GM19239 (cell line): ENCODE measurements at places on chromosomes 5 and 9.

GRCh38 chr5:150075806-150076205 is 10.5 kb downstream of the CSF1R start:
- DNase-seq, result no peak

DNA sequence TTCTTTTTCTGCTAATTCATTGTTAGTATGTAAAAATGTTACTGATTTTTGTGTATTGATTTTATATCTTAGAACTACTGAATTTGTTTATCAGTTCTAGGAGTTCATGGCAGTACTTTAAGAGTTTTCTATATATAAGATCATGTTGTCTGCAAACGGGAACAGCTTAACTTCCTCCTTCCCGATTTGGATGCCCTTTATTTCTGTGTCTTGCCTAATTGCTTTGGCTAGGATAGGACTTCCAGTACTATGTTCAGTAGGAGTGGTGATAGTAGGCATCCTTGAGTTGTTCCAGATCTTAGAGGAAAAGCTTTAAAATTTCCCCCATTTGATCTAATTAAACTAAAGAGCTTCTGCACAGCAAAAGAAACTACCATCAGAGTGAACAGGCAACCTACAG is 20.1 kb downstream of the RCL1 start:
- no peak for DNase-seq

GRCh38 chr5:87054821-87055220 is 212.9 kb upstream of the RASA1 start:
- DNase-seq, result no peak

- DNase-seq, result no peak
These were observed 24.7 kb downstream of the PHF2 start for GRCh38 chr9:93601063-93601462.

DNA sequence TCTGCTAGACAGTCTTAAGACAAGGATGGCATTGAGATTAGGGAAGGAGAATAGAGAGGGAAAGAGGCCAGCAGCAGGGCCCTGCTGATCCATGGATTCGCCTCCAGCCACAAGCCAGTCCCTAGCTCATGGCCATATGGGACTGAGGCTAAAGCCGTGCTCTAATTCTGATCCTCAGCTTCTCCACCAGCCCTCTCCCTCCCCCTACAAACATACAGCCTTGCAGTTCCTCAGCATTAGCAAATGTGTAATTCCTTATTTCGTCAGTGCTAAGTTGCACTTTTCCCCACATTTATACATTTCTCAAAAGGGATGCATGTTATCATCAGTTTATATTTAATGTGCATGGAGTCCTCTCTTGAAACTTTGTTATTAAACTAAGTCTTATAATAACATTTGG is 34.8 kb downstream of the ZNF462 start:
- DNase-seq, result no peak

GRCh38 chr5:132183723-132184122 is 43.9 kb downstream of the P4HA2 start:
- DNase-seq, result no peak

GRCh38 chr9:87667164-87667738 is 58.7 kb upstream of the CTSL start:
- DNase-seq, result no peak

DNA sequence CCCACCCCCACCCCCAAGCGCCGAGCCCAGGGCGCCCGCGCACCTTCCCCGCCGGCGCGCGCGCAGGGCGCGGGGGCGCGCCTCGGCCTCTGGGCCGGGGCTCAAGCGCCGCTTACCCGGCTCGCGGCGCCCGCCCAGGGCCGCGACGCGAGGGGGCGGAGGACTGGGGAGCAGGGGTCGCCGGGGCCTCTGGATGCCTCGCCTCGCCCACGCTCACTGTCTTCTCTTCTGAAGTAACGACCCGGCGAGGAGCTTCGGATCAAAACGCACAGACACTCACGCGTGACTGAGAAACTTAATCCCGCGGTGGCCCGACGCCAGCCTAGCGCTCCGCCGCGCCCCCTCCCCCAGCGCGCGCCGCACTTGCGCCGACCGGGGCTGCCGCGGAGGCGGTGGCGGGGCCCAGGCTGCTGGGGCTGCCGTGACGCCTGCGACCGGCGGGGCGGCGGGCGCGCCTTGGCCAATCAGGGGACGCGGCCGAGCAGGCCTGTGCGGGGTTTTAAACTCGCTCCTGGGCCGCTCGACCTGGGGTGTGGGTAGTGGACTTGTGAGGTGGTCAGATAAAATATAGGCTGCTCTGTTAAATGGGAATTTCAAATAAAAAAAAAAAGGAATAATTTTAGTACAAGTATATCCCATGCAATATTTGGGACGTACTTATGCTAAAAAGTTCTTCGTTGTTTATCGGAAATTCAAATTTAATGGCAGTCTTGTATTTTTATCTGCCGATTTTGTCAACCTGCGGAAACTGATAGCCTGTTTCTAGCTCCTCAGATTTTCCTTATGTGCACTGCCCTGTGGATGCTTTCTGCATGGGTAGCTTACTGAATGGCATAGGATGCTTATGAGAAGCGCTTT is at the start of gene MPDZ:
Gene MPDZ, minus strand, starts transcription at position 409 of the 858 bp plus-strand sequence. CDS start 29,377 bp downstream, outside the sequence.
- DNase-seq, result no peak

- DNase-seq, result no peak
These were observed 23.6 kb downstream of the LHX6 start for GRCh38 chr9:122205176-122205575.

DNA sequence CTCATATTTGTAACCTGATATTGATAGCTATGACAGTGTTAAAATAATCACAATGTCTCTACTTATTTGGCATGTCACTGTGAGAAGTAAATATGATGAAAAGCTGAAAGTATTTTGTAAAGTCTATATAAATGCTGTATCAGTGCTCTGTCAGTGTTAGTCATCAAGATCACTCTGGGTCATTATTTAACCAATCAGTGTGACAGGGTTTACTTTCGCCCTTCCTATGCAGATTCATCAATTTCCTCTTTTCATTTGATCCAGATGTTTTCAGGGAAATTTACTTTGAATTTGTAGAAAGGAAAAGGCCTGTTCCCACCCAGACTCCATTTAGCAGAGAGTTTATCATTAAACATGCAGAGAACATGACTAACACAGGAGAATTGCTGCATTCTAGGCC is 9.9 kb upstream of the PCSK5 start:
- no peak for DNase-seq

DNA sequence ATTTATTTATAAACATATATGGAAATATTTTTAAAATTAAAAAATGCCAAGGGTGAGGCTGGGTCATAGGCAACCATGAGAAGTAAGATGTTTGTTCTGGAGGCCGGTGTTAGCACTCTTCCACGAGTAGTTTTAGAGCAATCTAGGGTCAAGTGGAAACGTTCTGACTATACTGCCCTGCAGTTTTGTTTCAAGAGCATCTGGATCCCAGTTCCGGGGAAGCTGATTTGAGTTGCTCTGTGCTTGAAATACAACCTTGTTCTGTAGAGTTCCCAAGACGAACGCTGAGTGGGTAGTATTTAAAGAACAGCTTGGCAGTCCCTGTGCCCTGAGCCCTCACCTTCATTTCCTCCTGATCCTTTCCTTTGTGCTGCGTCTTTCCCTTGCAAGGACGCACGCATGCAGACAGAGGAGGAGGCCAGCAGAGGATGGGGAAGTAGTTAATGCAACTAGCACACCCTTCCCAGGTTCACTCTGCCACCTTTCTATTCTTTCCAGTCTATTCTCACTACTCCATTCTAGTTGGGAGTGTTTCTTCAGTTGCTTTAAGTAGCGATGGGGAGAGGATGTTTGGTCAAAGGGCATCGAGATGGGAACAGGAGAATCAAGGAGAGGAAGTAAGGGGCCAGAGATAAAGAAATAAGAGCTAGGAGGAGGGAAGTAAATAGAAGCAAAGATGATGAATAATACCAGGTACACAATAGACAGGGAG is 68.3 kb upstream of the ZSWIM6 start:
- no peak for DNase-seq
